Esophagus mucosa (tissue), 1 donor: ENCODE measurements at places on chromosomes 4 and X. TPM values are rescaled to one million over a fixed set of nuclear protein-coding genes. Genes with fewer than 3 reads are reported as not detected.

GRCh38 chr4:24730256-24731001 is 64.9 kb upstream of the SOD3 start:
- no peak for ATAC-seq

DNA sequence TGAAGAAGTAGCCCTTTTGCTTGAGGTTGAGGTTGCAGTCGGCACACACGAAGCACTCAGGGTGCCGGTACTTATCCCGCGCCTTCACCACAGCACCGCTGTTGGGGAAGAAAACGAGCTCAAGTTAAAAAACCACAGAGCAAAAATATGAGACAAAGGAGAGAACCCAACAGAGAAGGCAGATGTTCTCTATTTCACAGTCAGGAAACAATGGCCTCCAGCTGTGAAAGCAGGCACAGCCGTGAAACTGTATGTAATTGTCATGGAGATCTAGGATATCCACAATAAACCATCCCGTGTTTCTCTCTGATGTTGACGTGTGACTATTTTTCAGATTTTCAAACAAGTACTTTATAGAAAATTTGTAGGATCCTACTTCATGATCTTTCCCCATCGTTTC is 30.9 kb upstream of the CCDC110 start:
- no peak for ATAC-seq

Gene AMMECR1
- 17.5 TPM for total RNA-seq

DNA sequence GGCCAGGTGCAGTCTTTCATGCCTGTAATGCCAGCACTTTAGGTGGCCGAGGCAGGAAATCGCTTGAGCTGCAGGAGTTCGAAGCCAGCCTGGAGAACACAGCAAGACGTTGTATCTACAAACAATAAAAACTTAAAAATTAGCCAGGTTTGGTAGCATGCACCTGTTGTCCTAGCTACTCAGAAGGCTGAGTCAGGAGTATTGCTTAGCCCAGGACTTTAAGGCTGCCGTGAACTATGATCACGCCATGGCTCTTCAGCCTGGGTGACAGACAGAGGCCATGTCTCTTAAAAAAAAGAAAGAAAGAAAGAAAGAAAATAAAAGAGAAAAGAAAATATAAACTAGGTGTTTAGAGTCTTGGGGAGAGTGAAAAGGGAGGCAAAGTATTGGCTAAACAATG is 96.4 kb upstream of the PDE5A start:
- no peak for ATAC-seq

Gene WNK3
- 0.40 TPM for total RNA-seq
